Left lobe of liver (tissue), 2 donors: ENCODE measurements at places on chromosomes 6 and 20.

- no peak for DNase-seq
These were observed 3.7 kb downstream of the GRIK2 start for GRCh38 chr6:101397199-101397598.

DNA sequence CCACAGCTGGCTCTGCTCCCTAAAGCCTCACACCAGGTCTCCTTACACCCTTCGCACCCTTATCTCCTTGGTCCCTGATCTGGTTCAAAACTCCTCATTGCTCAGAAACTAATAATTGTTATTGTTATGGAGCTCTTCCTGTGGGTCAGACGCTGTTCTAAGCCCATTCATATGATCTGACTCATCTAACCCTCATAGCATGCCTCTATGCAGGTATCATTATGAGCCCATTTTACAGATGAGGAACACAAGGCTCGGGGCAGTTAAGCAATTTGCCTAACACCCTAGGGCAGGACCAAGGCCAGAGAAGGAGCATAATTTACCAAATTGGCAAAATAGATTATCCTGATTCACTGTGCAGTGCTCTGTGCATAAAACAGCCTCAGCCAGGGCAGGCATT, 51.8 kb upstream of the CCDC167 start:
- DNase-seq, result no peak

GRCh38 chr6:23282252-23283021, 713.1 kb downstream of the HDGFL1 start:
- DNase-seq, result no peak

GRCh38 chr20:1940581-1940980, 45.4 kb downstream of the SIRPA start:
- no peak for DNase-seq

DNA sequence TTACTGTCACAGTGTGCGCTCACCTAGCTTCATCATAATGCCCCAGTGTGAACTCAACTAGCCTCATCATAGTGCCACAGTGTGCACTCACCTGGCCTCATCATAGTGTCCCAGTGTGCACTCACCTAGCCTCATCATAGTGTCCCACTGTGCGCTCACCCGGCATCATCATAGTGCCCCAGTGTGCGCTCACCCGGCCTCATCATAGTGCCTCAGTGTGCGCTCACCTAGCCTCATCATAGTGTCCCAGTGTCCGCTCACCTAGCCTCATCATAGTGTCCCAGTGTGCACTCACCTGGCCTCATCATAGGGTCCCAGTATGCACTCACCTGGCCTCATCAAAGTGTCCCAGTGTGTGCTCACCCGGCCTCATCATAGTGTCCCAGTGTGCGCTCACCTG, 10.6 kb downstream of the TMEM242 start:
- DNase-seq, result no peak

- DNase-seq, result no peak
These were observed 51.8 kb downstream of the SLC35B3 start for GRCh38 chr6:8383584-8383983.

DNA sequence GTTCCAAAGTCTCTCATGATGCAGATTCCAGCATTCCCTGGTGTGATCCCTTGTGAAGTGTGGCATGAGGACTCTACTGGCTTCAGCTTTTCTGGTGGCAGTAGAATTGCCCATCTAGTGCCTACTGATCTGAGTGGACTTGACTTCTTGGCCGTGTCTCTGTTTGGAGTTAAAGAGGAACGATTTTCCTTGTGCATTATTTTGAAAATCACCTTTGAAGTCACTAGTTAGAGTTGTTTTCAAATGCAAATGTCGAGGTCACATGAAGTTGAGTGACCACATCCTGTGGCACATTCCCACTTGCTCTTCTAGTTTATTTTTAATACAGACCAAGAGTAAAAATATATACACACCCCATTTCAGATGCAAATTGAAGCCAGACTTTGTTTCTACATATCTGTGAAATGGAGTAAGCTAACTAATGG, 270.7 kb upstream of the TAB2 start:
- DNase-seq, result no peak
